ENCODE measurements at places on chromosomes 2 and 18.

DNA sequence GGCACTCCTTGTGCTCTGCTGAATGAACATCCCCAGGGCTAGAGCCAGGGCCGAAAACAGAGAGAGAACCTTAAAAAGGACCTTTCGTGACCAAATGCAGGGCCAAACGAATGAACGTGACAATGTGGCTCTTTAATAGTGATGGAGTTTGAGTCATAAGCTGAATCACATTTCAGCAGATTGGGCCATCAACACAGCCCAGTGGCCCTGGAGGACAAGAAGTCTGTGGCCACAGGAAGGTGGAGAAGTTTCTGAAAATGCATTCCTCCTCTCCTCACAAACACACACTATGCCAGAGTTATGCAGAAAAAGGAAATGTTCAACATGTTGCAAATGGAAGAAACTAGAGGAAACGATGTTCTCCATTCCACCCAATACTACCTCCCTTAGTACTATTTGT is 415.8 kb downstream of the HRH4 start:
- DNase-seq, result no peak

GRCh38 chr18:47175283-47175897 is 774 bp downstream of the IER3IP1 start:
- no peak for DNase-seq

- DNase-seq, result no peak
Observed at GRCh38 chr2:202169832-202170424, 68.5 kb downstream of the SUMO1 start.

DNA sequence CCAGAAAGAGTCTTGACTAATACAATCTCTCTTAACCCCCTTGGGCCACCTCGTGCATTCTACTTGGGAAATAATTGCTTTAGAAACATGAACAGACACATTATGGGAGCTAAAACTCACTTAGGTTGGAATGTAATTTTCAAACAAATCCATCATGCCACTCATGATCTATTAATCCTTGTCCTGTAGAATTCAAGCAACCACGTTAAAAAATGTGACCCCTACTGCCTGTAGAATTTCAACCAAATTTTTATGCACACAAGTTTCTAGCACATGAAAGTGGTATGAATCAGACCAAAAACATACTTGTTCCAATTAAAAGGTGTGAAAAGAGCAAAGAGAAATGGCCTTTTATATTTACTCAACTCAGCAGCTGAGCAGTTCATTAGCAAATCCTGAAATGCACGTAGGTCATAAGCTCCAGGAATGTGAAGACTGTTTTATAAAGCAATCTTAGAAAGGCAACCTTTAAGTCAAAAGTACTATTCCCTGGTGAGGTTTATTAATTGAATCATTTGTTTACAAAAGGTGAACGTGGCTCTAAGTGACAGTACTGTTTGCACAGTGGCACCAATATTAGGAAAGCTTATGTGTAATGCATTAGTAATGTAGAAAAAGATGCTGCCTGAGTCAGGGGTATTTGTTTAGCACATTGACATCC is 459.4 kb upstream of the UBE2E3 start:
- no peak for DNase-seq

DNA sequence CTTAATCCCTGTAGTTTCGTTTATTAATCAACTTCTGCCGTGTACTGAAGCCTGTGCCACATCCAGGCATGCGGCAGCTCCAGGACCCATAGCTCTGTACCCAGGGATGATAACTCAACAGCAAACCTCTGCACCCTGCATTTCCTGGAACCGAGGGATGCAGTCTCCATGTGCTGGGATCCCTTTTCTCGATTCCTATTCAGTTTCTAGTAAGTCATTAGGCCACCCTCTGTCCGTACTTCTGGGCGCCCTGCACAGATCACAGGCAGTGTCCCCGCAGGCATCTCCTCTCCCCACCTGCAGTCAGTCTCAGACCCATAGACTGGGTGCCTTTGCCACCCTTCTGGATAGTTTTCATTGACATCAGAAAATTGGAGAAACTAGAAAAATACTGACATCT is 18.8 kb downstream of the TMEM18 start:
- DNase-seq, result no peak

DNA sequence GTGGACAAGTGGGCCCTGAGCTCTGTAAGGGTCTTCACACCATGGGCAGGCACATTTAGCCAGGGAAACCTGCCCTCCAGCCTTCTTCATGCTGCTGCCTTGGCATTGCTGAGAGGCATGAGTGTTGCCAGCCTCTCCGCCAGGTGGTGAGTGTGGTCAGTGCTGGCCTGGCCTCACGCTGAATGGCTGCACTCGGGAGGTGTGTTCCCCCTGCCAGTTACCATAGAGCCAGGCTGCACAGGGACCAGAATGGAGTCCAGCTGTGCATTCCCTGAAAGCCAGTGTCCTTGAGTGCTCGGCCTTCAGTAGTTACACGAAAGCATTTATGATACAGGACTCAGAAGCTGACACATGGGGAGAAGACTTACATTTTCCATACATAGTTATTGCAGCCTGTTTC is 139.7 kb downstream of the ATP9B start:
- DNase-seq, result no peak

DNA sequence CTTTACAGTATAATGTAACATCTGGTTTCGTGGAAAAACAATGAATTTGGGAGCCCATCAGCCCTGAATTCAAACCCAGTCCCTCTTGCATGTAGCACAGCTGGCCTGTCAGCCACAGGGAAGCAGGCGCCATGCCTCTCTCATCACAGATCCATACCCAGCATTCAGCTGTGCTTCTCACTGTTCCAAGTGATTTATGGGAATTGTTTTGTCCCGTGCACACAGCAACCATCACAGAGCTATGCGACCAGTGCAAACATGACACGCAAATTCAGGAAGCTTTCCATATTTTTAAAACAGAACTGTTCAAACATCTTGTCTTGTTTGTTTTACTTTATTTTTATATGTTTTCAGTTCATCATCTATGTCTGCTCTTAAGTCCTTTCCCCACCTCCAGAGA is 496.1 kb downstream of the EIPR1 start:
- no peak for DNase-seq

GRCh38 chr2:239585422-239585821 is 184.6 kb upstream of the HDAC4 start:
- DNase-seq, result no peak

DNA sequence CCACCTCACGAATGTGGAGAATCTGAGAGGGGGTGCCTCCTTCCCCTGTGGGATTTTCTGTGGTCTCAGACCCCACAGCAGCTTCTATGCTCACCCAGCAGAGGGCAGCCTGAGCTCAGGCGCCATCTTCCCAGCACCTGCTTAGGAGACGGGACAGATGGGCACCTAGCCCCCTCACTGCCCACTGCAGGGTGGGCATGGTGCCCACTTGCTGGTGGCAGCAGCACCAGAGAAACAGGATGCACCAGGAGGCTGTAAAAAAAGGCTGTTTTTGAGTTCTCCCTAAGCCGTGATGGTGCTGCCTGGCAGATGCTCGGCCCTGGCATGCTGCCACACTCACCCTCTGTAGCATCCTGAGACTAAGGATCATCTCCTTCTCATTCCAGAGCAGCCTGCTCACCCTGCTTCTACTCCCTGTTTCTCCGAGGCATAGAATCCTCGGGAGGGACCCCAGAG is 19.1 kb upstream of the SLC20A1 start:
- peak; percentile 60 for DNase-seq

- no peak for DNase-seq
Observed at GRCh38 chr2:131801210-131801744, 273.6 kb downstream of the CCDC74A start.

DNA sequence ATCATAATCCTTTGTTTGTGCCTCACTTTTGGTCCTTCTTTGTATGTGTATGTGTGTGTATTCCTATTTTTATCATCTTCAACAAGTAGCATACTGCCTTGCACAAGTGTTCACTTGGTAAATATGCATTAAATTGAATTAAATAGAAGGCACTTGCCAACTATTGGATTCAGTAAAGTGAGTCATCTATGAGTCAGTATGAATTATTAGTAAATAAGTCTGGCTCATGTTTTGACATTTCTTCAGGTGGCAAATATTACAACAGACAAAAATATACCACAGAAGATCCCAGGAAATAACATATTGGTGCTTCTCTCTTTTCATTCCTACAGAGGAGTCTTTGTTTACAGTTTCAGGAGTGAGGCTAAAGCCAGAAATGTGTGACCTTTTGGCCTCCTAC is 84.1 kb downstream of the CDK15 start:
- no peak for DNase-seq

- DNase-seq, result peak; percentile 48
Observed at GRCh38 chr2:100260712-100261620, 61.3 kb downstream of the LONRF2 start.

- DNase-seq, result no peak
Observed at GRCh38 chr2:68605939-68606338, 37.4 kb upstream of the PROKR1 start.

- DNase-seq, result no peak
Observed at GRCh38 chr2:23250371-23250770, 134.6 kb upstream of the KLHL29 start.

GRCh38 chr2:74249406-74250122 is 51.1 kb downstream of the MTHFD2 start:
- DNase-seq, result no peak

- no peak for DNase-seq
Observed at GRCh38 chr18:47883771-47884413, 46.6 kb downstream of the SMAD2 start.

DNA sequence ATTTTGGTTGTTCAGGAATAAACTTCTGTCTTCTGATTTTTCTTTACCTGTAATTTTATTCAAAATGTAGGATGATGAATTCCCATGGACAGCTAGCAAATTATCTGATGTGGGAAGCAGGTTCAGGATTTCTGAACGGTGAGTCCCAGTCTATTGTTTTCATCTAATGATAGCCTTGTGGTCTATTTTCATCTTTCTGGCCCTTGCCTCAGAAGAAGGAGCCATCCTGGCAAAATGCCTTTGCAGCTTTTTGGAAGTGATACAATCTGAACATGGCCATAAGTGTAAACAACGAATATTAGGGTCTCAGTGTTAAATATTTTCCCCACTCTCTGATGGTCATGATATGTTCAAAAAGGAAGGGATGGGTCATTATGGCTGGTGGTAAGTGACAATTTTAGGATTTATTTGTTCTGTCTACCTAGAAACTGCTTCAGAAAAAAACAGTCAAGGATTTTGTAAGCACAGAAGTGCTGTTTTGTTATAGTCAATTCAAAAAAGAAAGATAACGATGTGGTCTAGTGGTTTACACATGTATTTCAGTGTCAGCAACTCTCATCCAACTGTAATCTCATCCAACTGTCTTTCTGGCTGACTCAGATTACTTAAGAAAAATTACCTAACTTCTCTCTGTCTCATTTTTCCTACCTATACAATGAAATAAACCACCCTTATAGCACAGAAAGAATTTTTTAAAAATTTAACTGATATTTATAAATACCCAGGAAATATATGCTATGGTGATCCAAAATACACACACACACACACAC is 272.6 kb upstream of the ERBB4 start:
- peak; percentile 89 for DNase-seq

GRCh38 chr2:100940240-100940639 is 61.8 kb upstream of the RPL31 start:
- DNase-seq, result no peak

- no peak for DNase-seq
Observed at GRCh38 chr2:12642859-12643258, 73.9 kb upstream of the TRIB2 start.

DNA sequence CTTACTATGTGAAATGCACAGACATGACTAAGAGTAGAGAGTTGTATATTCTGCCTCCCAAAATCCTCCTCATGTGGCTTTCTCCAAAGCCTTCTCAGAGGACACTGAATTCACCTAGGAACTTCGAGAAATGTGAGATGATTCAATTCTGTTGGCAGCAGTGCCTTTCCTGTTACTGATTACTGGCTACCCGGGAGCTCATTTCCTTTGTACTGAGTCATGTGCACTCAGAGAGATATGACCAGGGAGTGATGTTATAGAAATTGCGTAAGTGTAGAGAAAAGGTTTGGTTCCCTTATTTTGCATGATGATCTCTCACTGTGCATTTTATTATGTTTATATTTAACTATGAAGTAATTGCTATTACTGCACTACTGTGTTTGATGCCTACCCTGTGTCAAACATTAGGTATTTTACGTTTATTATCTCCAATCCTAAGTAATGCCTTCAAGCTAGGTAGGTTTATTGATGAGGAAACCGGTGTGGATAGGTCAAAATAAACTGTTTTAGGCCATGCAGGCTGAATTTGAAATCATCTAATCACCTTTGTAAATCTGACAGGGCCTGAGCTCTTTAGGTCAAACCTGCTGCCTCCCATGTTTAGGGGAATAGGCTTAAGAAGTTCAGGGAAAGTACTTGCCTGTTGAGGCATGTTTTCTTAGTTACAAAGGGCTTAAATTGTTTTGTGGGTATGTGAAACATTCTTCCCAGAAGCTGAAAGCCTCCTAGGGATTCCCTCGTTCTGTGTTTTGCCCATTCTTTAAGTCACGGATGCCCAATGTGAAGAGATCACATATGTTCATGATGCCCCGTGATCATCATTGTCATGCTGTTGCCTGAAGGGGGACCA is 86.8 kb downstream of the FMNL2 start:
- DNase-seq, result no peak

DNA sequence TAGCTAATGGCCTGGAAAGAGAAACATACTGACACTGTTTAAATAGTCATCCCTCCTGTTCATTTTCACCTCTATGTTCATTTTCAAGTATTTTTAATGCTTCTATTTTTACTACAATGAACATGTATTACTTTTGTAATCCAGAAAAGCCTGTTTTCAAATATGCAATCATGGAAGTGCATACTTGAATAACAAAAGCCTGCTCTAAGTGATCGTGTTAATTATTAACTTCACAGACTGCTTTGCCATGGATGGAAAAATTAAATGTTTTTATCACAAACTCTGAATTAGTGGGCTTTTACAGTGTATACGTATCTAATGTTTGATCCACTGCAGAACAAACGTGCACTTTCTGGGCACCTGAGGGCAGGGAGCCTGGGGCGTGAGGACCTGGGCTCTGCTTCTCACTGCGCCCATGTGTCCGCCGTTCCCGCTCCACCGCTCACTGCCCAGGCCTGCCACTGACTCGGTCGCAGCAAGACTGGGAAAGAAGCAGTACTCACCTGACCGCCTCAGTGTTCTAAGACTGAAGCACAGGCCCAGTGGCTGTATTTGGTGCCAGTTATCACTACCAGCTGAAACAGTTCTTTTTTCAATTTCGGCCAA is 80.6 kb downstream of the UXS1 start:
- DNase-seq, result no peak

- DNase-seq, result no peak
Observed at GRCh38 chr2:10892796-10893350, 18.9 kb upstream of the KCNF1 start.

GRCh38 chr18:48472610-48473009 is 63.4 kb upstream of the ZBTB7C start:
- no peak for DNase-seq

- no peak for DNase-seq
Observed at GRCh38 chr2:172322049-172322448, 105.3 kb upstream of the ITGA6 start.

- no peak for DNase-seq
Observed at GRCh38 chr2:15556311-15556930, 4.7 kb downstream of the NBAS start.

DNA sequence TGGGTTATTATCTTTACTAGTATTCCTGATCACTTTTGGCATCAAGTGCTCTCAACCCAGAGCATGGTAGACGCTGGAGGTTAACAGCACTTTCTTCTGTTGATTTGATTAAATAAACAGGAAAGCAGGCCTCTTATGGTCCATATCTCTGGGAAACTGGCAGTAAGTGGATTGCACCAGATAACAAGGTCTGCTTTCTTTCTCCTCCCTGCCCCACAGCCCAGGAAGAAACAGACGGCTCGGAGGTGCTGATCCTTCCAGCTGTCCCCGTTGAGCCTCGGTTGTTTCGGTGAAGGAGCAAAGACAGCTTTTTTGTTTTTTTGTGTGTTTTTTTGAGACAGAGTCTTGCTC is 100.8 kb upstream of the KCTD1 start:
- no peak for DNase-seq

GRCh38 chr2:79721966-79722365 is 209.1 kb downstream of the CTNNA2 start:
- DNase-seq, result no peak
